ENCODE measurements at places on chromosomes 12 and 14. TPM values are rescaled to one million over a fixed set of nuclear protein-coding genes. Genes with fewer than 3 reads are reported as not detected.

Gene STYK1
- not detected for total RNA-seq

Gene OVCH1
- 0.25 TPM for total RNA-seq

Gene ATP2B1
- 10.7 TPM for total RNA-seq

Gene HOXC13
- total RNA-seq, result not detected

Gene IGFBP6
- total RNA-seq, result 53.0 TPM

Gene CLEC4D
- not detected for total RNA-seq

Gene RACGAP1
- 5.4 TPM for total RNA-seq

- DNase-seq, result no peak
Measured at GRCh38 chr14:30243207-30243606, 315.6 kb upstream of the PRKD1 start.

DNA sequence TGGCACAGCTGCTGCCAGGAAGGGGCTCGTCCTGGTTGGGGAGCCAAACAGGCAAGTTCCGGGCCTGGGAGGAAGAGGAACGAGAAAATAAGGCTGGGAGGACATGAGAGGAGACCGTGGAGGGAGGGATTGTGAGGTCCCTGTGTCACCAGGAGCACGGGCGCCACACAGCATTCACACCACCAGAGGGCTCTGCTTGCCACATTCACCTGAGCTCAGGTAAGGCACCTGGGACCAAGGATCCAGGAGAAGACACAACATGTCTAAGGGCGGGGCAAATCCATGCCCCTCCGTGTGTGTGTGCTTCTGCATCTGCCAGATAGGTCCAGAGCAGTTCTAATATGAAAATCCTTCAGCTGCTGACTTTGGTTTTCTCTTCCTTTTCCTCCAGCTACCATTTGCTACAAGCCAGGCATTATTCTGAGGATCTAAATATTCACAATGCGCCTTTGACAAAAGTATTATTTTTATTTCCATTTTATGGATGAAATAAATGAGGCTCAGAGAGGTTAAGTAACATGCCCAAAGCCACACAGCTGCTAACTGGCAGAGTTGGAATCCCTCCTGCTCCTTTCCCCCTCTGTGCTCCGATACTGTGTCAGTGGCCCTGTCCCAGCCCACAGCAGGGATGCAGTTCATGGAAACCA is 14.6 kb downstream of the RAPGEF3 start:
- DNase-seq, result no peak

DNA sequence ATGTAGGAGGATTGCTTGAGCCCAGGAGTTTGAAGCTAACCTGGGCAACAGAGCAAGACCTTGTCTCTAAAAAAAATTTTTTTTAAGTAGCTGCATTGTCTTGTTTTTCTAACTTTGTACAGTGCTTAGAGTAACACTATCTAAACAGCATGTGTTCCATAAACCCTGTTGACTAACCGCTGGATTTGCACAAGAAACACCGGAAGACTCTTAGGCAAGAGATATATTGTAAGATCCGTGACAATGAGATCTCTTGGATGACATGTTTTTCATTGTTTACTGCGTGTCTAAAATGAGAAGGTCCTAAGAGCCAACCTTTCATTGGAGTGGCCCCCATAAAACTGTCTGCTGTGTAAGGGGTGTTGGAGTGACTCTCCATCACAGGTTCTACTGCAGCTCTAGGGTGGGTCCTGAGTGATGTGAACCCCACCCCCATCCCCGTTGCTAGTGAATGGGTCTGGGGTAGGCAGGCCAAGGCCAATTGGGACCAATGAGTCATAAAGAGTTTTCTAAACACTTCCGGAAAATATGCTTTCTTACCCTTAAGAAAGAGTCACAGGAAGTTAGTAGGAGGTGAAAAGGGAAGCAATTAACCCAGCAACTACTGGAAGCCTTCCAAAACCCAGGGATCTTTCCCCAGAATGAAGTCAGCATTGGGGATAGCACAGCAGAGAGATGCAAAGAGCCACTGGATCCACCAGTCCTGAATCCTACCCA is 24.3 kb upstream of the PCNX1 start:
- DNase-seq, result no peak

DNA sequence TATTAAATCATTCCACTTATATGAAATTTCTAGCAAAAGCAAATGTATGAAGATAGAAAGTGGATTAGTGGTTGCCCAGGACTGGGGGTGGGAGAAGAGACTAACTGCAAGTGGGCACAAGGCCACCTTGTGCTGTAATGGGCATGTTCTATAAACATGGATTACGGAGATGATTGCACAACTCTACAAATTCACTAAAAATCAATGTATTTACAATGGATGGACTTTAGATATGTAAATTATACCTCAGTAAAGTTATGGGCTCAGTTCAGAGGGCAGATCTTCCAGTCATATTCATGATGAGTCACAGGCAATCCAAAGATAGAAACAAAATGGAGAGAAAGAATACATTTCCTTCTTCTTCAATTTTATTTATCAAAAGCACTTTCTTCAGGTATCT is 173.9 kb downstream of the NDUFA12 start:
- no peak for DNase-seq

DNA sequence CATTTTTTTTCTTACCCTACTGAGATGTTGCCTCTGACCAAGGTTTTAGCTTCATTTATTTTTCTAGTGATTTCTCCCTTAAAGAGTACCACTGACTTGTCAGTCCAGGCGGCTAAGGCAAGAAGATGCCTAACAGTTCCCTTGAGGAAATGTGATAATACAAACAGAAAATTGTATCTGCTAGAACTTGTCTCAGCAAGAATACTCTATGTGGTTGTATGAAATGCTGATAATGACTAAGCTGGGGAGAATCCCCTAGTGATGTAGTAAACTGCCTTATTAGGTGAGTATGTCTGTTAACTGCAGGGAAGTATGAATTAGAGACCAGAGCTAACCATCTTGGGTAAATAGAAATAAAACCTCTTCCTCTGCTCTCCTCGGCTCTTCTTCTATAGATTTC is 6.7 kb downstream of the C12orf54 start:
- DNase-seq, result no peak

DNA sequence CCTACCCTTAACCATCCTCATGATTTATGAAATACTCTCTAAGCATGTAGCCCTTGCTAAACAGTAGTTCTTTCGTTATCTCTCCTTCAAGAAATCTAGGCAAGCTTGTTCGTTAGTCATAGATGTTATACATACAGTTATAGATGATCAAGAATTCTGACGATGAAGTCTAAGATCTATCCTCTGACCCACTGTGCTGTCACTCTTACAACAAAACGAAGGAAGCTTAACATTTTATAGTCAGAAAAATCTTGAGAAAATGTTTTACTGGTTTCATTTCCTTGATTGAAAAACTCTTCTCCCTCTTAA is 68.9 kb downstream of the SPPL3 start:
- DNase-seq, result no peak
